ENCODE measurements at places on chromosomes 3 and 15. TPM values are rescaled to one million over a fixed set of nuclear protein-coding genes. Genes with fewer than 3 reads are reported as not detected.

The STARD9 gene
- 14.0 TPM for total RNA-seq

The KLHL40 gene
- total RNA-seq: not detected

The OR5K2 gene
- not detected for total RNA-seq

The FBN1 gene
- 0.75 TPM for total RNA-seq

Measured in activated naive CD8-positive, alpha-beta T cell treated with anti-CD3 and anti-CD28 coated beads, Interleukin-2, amount 10 ng/mL, durations not matched to agents 7 days and 5 days (primary cell).